Left forelimb (tissue), 1 donor: ENCODE measurements at places on chromosomes 11 and 22.

DNA sequence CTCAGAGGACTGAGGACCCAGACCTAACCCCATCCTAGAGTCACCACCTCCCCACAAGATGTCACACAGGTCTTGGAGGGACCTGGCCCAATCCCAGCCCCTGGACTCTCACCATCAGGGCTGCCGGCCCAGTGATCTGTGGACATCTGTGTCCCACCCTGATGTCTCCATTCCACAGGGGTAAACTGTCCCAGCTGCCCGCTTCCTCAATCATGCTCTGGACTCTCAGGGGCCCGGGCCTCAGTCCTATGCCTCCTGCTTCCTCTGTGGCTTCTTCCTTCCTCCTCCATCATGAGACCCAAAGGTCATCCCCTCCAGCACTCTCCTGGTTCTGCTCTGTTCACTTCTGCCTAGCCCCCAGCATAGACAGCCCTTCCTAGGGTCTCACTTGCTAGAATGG lies 32.2 kb downstream of the ARAP1 start:
- DNase-seq, result no peak

GRCh38 chr11:96070453-96070852 lies 146.5 kb upstream of the MTMR2 start:
- DNase-seq, result no peak

GRCh38 chr11:100689141-100689540 lies 2.1 kb downstream of the ARHGAP42 start:
- no peak for DNase-seq

GRCh38 chr11:12554122-12554521 lies 120.1 kb upstream of the TEAD1 start:
- DNase-seq, result no peak

DNA sequence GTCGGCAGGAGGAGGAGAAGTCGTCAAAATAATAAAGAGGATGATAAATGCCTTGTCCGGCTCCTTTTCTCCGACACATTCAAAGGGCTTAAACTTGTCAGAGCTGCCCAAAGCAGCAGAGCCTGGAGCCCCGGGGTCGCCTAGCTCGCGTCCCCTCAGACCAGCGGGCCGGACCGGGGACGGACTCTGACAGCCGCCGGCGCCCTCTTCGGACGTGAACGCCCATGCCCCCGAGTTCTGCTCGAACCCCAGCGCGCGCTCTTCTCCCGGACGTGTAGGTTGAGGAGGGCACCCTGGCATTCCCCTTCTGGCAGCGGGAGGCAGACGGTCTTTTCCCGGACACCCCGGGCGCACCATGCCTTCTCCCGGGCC lies 999 bp downstream of the FGF3 start:
- DNase-seq, result no peak

GRCh38 chr11:117223741-117224689 lies 7.9 kb downstream of the PCSK7 start:
- no peak for DNase-seq

GRCh38 chr11:118060081-118060661 lies 16.7 kb upstream of the TMPRSS4 start:
- peak; percentile 20 for DNase-seq

- DNase-seq, result no peak
These were observed 1086.1 kb downstream of the BRD1 start for GRCh38 chr22:48741540-48741939.

GRCh38 chr11:57648801-57649735 lies 644 bp downstream of the YPEL4 start:
- no peak for DNase-seq

GRCh38 chr11:2651826-2652271 lies 47.9 kb downstream of the KCNQ1OT1 start:
- DNase-seq, result peak; percentile 68

DNA sequence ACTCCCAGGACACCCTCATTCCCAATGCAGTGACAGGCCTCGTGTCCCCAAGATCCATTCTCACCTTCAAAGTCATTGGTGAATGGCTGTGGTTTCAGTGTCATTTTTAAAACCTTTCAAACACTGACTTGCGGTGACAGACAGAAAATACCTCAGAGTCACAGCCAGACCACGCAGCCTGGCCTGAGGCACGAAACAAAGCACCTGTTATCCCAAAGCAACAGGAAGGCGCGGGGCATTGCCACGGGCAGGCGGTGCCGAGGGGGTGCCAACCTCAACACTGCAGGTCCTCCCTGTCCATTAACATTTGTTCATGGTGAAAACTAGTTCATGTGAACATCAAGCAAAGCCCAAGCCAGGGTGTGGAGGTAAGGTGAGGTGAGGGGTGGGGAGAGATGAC lies 38.2 kb downstream of the RPUSD4 start:
- DNase-seq, result no peak

- no peak for DNase-seq
These were observed 190.9 kb downstream of the KIRREL3 start for GRCh38 chr11:126809514-126810289.

DNA sequence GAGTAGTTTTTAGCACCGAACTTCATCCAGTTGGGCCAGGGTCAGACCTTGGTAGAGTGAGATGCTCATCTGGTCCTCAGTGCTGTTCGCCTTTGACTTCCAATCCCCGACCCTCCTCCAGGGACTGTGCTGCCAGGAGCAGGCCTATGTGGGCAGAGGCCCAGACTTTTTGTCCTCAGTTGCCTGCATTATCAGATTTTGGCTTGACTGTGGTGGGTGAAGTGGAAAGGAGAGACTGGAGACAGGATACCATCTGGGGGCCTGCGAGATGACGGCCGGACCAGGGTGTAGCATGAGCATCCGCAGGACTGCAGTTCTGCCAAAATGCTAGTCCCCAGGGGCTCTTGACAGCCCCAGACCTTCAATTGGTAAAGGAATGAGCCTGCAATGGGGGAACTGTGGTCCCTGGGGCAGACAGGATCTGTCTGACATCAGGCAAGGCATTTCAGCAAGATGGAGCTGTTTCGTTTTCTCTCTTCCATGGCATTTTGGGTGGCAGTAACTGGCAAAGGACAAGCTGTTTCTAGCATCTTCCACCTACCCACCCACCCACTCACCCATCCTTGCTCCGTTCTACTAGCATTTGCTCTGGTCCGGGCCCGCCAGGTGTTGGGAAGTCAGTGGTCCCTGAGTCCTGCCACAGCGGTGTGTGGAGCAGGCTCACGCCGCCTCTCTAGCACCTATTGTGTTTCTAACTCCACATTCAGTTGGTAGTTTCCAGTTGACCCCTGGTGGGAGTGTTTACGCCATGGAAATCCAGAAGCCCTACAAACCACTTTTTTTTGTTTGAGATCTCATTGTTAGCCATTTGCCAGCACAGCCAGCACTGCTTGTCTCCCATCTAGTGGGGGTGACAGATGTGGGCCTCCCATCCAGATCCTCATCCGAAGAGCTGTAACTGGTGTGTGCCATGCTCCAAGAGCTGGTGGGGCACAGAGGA lies 53.5 kb downstream of the OTOG start:
- DNase-seq, result peak; percentile 41

DNA sequence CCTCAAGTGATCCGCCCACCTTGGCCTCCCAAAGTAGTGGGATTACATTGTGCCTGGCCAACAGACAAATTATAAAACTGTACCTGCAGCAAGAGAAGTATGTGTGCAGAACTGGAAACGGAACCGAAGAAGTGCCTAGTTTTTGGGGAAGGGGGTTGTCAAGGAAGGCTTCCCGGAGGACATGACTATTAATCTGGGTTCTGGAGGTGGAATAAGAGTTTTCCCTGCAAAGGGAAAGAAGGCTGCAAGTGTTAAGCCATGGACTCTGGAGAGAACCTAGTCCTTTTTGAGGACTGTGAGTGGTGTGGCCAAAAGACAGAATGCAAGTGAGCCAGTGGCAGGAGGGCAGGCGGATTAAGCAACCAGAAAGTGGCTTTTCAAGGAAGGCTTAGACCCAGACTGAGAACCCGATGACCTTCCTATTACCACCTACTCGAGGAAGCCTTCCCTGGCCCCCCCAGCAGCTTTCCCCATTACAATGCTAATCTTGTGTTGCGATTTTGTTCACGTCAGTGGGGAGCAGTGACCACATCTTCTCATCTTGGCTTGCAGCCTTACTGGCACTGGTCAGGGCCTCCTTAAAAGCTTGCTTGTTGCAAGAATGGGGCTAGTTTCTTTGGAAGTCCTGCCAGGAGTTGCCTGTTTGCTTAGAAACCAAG lies 5.7 kb upstream of the SEPTIN3 start:
- DNase-seq, result no peak

DNA sequence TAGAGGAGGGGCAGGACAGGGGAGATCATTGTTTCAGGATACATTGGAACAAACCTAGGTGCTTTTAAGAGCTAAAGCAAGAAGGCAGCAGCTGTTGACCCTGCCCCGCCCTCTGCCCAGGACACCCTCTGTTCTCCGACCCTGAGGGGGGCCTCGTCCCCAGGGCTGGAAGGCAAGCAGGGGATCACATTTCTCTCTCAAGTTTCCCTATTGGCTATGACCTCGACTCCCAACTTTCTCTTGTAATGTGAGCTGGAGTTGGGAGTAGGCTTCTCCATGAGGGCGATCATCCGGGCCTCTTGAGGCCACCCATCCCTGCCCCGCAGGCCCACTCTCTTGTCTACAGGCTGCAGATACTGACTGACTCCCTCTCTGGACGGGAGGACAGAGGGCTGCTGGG lies 37.7 kb downstream of the DSCAML1 start:
- DNase-seq, result no peak

GRCh38 chr11:121610706-121611105 lies 157.9 kb upstream of the SORL1-AS1 start:
- DNase-seq, result no peak

- DNase-seq, result no peak
These were observed 18.1 kb downstream of the TBC1D10A start for GRCh38 chr22:30308518-30309230.

GRCh38 chr11:119470317-119471291 lies 47.6 kb upstream of the THY1 start:
- peak; percentile 67 for DNase-seq

DNA sequence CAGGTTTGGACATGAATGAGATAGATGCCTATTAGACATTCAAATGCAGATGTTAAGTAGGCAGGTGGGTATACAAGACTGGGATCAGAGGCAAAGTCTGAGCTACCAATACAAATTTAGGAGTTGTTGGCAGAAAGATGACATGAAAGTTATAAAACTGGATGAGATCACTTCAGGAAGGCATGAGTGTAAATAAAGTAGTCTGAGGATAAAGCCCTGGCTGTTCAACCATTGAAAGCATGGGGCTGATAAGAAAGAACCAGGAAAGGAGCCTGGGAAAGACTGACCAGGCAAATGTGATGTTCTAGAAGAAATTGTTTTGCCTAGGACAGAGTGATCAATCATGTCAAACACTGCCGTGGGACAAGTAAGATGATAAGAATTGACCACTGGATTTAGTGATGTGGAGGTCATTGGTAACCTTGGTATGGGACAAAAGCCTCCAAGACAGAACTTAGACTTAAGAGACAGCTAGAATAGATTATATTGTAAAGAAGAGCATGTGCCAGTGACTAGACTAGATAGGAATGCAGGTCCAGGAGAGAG lies 98.5 kb downstream of the EHF start:
- DNase-seq, result no peak
